ENCODE measurements at places on chromosomes 3 and 15.
A peak's percentile ranks its signal among the peaks of the same experiment; 100 is the strongest.

DNA sequence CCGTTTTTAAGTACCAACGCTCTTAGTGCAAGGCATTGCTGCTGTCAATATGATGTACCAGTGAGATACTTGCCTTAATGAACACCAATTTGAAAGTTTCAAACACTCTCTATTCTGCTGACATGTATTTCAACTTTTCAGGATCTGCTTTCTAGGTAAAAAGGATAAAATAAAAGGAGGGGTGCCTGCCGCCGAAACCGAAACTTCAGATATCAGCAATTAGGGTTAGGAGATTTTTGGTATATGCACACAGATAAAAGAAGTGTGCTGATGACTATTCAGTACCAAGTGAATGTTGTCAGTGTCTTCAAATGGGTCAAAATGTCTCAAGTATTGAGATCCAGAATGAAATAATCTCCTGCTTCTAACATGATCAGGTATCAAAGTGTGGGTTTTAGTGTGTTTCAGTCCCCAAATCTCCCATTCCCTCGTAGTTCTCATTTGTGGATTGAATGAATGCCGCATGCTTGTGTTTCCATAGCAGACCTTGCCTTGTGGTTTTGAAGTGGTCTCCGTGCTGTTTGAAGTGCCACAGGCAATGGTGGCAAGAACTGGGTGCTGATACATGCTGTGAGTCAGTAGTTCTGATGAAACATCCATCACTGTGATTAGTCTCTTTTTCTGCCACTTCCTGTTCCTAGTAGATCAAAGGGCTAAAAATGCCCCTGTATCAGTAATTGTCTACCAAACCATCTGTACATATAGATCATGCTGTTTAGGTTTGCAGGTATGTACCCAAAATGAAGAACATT lies 22.5 kb downstream of the CHST14 start:
- peak; percentile 70 for DNase-seq

- DNase-seq = peak; percentile 80
Measured at GRCh38 chr3:11335056-11335608, 62.9 kb downstream of the ATG7 start.

DNA sequence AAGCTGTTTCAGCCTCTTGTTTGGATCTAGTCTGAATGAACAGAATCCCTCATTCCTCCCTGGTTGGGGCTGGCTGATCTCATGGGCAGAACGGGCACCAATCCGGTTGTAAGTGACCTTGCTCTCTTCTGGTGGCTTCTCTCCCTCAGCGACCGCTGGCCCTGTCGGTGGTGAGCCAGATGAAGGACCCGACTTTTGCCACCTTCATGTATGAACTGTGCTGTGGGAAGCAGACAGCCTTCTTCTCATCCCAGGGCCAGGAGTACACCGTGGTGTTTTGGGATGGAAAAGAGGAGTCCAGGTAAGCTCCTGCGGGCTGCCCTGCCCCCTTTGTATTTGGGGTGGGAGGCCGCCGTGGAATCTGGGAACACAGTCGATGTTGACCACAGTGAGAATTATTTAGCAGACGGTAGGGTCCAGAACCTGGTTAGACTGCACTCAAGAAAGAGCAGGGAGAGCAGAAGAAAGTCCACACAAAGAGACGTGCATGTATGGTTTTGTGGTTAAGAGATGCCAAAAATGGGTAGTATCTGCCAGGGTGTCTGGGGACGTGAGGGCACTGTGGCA lies 138.8 kb downstream of the LRRK1 start:
- DNase-seq = no peak

DNA sequence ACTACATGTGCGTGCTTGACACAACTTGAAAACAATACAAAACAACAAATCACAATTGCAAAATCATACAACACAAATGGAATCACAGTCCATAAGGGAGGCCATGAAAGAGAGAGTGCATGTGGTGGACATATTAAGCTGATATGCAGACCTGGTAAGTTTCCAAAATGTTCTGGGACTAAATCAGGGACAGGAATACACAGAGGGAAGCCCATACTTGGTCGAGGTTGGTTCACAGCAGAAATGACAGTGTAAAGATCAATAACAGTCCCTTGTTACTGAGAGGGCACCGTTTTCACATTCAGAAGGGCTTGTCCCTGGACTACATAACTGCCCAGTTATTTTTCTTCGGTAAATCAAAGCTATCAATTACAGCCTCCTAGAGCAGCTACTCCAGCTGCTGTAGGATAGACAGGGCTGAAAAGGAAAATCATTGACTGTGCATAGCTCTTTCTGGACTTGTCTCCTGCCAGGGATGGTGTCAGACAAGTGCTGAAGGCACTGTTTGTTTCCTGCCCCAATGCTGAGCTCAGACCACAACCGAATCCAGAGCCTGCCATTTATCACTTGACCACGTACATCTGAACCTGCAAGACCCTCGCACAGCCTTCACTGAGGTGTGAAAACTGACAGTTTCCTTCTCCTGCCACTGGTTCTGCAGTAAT lies 79.5 kb upstream of the KCNMB2 start:
- no peak for DNase-seq

DNA sequence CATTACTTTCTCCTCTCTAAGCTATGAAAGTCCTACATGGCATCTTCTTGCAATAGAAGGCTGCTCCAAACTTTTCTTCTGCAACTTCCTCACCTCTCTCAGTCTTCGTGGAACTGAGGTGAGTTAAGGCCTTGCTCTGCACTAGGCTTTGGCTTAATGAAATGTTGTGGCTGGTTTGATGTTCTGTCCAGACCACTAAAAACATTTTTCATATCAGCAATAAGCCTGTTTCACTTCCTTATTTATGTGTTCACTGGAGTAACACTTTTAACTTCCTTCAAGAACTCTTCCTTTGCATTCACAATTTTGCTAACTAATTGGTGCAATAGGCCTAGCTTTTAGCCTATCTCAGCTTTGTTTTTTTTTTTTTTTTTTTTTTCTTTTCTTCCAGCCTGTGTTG lies 335.3 kb upstream of the NECTIN3 start:
- DNase-seq = no peak

- no peak for DNase-seq
Measured at GRCh38 chr3:106229495-106230278, 360.9 kb upstream of the CBLB start.

- DNase-seq = peak; percentile 59
Measured at GRCh38 chr3:16864610-16865313, 20.0 kb upstream of the PLCL2 start.

DNA sequence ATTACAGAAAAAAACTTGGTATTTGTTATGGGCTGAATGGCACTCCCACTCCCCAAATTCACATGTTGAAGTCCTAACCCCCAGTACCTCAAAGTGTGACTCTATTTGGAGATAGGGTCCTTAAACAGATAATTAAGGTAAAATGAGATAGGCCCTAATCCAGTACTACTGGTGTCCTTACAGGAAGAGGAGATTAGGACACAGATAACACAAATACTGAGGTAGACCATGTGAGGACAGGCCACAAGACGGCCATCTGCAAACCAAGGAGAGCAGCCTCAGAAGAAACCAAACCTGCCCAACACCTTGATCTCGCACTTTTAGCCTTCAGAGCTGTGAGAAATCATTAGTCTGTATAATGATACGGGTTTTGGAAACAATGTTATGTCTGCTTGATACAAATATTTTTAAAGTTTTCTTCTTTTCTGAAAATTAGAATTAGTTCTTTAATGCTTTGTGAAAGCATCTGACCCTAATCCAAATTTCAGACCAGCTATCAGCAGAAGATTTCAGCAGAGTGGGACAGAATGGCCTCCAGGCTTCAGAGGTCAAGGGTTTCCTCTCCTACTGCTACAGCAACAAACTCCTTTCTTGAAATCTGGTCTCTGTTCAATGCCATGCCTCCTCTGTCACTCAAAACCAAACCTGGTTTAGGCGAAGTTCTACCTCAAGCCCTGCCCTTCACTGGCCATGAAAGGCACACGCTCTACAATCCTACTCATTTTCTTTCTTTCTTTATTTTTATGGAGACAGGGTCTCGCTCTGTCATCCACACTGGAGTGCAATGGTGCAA lies 22.0 kb upstream of the HDC start:
- no peak for DNase-seq

- no peak for DNase-seq
Measured at GRCh38 chr3:112087746-112088145, 1.6 kb downstream of the C3orf52 start.

DNA sequence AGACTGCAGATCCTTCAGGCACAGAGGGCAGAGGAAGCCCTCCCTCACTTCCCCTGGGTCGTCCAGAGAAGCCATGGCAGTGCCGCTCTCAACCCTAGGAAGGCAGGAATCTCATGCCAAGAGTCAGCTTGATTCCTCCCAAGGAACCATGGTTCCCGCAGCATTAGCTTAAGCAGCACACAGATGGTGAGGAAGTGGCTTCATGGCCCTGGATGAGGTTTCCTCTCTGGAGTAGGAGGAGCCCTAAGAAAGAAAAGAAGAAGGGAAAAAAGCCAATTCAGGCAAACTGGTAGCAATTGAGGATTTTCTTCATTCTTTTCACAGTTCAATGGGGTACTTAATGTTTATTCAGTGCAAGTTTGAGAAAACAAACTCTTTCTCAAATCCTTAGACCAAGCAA lies 2.9 kb downstream of the RBSN start:
- no peak for DNase-seq

DNA sequence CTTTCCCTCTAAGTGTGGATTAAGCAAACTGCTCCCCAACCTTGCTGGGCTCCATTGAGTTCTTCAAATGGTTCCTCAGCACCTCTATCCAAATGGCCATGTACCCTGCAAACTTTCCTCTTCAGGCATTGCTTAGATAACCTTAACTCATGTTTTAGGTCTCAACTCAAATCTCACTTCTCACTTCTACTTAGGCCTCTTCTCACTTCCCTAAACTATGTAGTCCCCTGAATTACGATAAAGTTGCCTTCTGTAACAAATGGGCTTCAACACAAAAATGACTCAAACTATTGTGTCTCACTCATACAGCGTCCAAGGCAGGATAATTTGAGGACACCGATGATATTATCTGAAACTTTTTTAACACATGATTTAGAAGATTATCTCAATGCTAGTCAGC lies 62.4 kb upstream of the STAC start:
- DNase-seq = no peak

DNA sequence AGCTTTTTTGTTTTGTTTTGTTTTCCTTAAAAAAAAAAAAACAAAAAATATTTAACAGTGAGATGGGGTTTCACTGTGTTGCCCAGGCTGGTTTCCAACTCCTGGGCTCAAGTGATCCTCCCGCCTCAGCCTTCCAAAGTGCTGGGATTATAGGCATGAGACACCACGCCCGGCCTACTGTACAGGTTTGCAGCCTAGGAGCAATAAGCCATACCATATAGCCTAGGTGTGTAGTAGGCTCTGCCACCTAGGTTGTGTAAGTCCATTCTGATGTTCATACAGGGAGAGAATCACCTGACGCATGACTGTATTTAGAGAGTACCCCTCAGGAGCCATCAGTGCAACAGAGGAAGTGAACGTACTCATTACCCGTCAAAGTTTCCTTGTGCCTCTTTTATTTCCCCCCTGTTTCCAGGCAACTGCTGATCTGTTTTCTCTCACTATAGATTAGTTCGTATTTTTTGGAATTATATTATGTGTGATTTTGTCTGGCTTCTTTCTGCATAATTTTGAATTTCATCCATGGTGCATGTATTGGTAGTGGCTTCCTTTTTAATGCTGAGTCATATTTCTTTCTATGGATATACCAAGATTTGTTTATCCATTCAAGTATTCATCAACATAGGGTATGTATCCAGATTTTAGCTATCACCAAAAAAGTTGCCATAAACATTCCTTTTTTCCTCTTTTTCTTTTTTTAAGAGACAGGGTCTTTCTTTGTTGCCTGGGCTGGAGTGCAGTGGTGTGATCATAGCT lies 9.9 kb downstream of the ACAD9 start:
- DNase-seq = no peak

DNA sequence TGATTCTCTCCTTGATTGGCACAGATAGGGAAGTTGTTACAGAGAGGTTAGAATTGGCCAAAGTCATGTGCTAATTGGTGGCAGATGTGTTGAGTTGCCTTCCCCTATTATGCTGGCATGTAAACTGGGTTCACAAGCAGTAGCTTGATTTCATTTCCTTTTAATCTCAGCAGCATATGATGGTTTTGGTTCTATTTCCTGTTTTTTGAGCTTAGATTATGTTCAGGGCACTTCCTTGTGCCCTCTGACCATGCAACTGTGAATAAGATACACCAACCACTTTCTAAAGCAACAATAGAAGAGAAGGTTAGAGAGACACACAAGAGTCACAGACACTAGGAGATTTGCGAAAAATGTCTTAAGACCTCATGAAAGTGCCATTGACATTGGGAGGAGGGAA lies 16.5 kb downstream of the HPS3 start:
- no peak for DNase-seq

DNA sequence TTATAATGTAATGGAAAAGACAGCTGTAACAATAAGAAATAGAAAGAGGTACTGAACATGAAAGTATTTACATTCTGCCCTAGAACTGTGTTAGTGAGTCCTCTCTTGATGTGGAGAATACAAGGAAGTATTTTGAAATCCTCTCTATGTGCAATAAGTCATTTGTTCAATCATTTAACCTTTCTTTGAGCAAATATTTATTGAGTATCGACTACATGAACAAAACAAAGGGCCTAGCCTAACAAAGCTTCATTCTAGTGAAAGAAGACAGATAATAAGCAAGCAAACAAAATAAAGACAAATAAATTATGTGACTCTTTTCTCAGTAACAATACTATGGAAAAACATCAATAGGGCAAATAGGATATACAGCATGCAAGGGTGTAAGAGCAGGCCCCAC lies 354.9 kb upstream of the ATP11B start:
- no peak for DNase-seq

- DNase-seq = peak; percentile 65
Measured at GRCh38 chr15:75452865-75453702, 1.6 kb upstream of the SIN3A start.

- DNase-seq = no peak
Measured at GRCh38 chr3:119808244-119808643, 26.3 kb downstream of the NR1I2 start.

GRCh38 chr15:48391950-48392349 lies 60.7 kb downstream of the DUT start:
- no peak for DNase-seq

DNA sequence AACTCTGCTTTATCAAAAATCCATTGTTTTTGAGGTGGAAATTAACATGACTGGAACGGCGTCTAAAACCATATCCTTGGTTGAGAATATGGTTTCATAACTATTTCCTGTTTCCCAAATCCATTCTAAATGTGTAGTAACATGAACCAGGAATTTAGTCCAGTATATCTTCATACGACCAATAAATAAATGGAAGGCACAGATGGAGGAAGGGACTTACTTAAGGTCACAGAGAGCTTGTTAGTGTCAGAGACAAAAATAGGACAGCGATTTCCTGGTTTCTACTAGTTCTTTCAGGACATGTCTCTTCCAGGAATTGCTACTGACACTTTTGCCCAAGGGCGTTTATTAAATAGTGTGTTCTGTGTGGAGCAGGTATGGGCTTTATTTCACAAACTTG lies 41.2 kb downstream of the HES1 start:
- no peak for DNase-seq
